ENCODE measurements at places on chromosomes 4 and X.

DNA sequence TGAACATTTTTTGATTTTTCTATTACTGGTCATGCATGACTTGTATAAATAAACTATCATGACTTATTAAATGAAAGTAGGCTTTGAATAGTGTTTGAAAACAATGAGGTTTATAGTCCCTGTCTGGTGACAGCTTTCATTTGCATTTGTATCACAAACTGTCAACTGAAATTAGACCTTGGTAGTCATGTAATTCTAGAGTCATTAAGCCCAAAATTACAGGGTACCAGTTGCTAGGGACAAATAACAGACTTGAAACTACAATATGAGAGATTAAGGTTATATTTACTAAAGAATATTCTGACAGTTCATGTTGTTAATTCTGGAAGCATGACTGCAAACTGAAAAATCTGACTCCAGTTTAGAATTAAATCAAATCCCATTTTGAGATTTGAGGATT, 9.2 kb upstream of the VAMP7 start:
- DNase-seq = no peak

DNA sequence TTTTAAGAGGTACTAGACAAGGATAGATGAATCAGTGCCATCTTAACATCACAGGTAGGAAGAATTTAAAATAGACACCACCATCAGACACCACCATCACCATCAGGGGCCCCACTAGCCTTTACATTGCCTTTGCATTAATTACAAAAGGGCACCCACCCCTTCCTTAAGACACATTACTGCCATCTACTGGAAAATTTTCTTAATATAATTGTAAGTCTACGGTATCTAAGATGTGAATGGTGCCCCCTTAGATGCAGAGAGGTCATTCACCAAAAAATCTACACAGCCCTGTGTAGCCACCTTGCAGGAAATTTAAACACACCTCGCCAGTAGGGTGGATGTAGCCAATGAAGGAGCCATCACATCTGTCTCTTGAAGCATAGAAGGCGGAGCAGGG, 184.1 kb downstream of the MID1IP1 start:
- DNase-seq = no peak

DNA sequence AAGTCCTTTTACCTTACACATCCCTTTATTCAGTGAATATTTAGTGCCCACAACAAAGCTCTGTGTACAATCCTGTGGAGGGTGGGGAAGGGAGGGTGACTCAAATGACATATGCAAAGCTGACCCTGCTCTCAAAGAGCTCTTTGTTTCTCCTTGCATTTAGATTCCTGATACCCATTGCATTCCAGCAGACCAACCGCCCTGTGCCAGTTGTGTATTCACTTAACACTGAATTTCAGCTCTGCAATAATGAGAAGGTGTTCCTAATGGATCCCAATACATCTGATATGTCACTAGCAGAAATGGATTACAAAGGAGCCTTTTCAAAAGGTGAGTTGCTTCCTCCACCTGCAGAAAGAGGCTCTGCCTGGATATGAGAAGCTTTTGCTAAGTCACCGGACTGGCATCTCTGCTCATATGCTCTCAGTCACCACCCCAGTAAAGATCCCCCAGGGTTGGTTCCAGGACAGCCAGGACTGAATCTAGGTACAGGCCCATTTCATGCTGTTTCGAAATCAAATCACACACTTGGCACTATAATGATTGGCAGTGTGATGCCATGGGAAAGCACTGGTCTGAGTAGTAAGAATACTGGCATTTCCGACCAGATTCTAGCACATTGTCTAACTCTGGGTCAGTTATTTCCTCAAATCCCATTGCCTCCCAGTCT, 17.1 kb upstream of the ANXA3 start:
- DNase-seq = no peak

- no peak for DNase-seq
Observed at GRCh38 chr4:108644237-108644636, 6.2 kb upstream of the OSTC start.

DNA sequence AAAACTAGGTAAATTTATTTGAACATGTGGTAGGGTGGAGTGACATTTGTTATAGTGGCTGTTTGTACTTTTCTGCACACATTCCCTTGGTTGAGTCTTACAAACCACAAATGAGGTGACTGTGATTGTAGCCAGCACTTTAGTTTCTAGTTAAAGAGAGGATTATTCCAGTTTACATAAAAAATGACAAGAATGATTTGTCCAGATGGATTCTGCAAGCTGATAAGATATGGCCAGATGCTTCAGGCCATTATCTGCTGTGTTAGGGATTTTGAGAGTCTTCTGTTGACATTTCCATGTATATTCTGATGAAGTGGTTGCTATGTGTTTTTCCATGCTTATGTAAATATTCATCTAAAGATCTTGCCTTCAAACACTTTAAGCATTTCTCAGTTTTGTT, 31.0 kb upstream of the PDE5A start:
- DNase-seq = no peak

DNA sequence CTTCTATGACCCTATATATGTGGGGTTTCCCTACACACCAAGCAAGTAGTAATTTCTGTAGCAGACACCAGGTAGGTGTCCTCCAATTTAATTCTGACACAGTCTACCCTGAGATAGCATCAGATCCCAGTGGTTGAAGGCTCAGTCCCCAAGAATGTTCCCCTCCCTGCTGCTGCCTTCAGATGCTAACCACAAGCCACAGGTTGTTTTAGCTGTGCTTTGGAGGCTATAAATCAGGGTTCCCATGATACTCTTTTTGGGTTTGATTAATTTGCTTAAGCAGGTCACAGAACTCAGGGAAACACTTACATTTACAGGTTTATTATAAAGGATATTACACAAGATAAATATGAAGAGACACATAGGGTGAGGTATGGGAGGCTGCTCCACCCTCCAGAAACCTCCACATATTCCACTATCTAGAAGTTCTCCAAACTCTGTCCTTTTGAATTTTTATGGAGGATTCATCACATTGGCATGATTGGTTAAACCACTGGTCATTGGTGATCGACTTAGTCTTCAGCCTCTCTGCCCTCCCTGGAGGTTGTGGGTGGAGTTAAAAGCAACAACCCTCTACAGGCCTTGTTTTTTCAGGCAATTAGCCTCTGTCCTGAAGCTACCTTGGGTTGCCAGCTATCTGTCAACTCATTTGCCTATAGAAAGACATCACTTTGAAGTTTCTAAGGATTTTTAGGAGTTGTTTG, 50.8 kb downstream of the GRIA2 start:
- DNase-seq = no peak

DNA sequence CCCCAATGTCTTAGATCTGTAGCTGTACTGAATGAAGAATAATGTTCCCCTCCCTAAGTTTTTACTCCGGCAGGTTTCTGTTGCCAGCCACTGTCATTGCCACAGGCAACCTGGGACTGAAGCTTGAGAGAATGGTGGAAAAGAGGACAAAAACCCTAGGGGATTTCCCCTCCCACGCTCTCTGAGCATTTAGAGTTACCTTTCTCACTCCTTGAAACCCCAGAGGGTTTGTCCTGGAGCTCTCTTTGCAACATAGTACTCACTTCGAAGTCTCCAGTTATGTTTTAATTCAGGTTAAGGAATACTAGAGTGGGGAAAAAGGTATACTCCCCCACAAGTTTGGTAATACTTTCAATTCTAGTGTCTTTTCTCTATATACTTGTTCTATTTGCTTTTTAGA, 31.5 kb downstream of the F8 start:
- DNase-seq = no peak

GRCh38 chrX:109283870-109284269, 198.0 kb downstream of the GUCY2F start:
- DNase-seq = no peak
